Sigmoid colon (tissue), 7 donors: ENCODE measurements at places on chromosomes 7 and 10. TPM values are rescaled to one million over a fixed set of nuclear protein-coding genes. Genes with fewer than 3 reads are reported as not detected.

DNA sequence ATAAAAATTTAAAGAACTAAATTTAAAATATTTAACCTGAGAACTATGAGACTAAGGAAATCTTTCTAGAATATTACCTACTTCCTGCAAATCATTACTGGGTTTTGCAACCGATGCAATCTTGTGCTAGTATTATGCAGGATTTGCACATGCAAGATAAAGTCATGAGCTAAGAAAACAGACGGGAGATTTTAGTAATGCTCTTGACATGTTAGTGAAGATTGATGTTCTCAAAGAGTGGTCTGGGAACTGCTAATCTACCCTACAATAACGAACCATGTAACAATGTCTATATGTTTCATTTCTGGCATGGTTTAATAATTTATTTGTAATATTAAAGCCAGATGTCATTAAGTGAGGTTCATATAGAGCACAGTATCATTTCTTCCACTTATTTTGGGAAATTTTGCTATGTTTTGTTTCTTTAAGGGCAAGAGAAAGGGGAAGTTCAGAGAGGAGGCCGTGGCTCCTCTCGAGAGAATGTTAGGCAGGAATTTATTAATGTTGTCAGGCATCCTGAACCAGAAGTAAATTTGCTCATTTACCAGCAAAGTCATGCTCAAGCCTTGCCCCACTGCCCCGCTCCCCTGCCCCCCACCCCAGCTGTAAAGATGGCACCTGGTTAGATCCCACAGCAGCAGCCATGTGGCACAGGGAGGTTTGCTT is 22.8 kb downstream of the LRRC17 start:
- no peak for DNase-seq

DNA sequence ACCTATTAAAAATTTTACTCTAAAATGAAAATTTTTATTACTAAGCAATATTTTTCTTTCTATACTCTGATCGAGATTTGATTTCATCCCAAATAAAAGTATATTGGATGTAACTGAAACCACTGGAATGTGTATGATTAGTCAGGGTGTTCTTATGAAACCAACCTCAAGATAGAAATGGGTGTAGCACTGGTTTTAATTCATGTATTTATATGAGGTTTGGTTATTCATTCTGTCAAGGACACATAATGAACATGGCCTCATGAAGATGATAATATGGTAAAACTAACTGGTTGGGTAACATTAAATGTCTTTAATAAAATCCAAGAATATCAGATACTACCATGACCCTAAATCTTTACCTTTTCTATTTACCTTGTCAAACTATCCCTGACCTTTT is 197.7 kb downstream of the SEMA3A start:
- DNase-seq, result no peak

GRCh38 chr10:110989016-110989415 is 69.6 kb downstream of the SHOC2 start:
- DNase-seq, result no peak

GRCh38 chr10:116270126-116270770 is 2.8 kb downstream of the GFRA1 start:
- DNase-seq, result no peak

DNA sequence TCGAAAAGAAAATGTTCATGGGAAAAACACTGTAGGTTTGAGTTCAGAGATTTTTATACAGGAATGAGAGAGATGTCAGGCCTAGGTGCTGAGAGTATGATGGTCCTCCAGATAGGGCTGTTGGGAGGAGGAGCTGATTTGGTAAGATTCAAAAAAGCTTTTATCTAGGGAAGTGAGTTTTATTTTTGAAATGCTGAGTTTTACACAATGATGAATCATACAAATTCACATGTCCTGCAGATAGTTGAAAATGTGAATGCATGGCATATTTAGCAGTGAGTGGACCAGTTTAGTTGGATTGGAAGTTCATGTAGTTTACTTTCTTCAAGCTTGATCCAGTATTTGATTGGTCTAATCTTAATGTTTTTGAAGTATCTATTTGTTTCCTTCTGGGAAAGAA is 154.8 kb downstream of the LRRC4 start:
- no peak for DNase-seq

GRCh38 chr7:42192066-42192465 is 44.9 kb downstream of the GLI3 start:
- no peak for DNase-seq

DNA sequence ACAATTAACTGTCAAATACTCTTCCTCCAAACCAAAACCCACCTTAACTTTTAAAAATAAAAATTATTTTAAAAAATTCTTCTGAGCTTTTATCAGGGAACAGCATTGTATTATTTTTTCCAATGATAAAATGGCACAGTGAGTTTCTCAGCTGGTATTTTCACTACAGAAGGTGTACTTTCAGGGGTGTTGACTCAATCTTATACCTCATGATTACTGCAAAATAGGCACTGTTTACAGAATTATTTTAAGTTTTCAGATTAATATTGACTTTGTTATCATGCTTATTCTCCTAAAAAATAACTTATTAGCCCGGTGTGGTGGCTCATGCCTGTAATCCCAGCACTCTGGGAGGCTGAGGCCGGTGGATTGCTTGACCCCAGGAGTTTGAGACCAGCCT is 24.3 kb downstream of the RHEB start:
- DNase-seq, result no peak

DNA sequence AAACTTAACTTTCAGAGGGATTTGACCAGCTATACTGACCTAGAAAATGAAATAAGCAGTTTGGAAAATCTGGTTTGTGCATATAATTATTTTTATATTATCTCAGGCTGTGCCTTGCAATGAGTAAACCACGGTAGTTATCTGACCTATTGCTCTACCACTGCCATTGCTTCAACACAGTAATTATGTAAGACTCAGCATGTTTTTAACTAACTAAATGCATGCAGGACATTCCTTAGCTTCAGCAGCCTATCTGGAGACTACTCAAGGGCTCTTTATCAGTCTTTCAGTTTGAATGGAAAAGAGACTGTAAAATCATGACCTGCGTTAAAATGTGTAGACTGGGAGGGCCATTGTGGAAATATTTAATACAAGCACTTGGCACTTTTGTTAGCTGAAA is 22.5 kb downstream of the CHN2 start:
- no peak for DNase-seq

Gene TMEM60
- 10.3 TPM for total RNA-seq
